ENCODE measurements at places on chromosomes 1 and 21.

DNA sequence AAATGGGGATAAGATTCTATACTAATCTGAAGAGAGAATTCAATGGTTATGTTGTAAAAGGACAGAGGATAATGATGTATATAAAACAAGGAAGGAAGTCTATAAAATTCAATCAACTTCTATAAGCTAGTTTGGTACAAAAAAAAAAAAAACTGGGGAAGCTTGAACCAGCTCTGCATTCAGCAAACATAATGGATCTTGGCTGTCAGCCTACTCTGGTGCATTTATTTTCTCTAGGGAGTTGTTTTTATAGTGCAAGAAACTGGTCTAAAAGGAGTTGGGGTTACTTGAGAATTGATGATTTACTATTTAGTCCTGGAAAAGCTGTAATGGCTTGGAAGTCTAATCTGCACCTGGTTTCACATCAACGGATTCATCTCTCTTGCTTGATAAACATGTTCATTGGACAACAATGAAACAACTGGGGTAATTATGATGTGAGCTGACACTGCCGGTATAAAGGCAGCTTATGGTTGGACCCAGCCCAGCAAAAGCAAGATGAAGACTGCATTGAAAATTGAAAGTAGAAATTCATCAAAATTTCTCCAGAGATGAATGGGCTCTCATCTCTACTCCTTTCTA lies 199.4 kb upstream of the NRIP1 start:
- no peak for DNase-seq

DNA sequence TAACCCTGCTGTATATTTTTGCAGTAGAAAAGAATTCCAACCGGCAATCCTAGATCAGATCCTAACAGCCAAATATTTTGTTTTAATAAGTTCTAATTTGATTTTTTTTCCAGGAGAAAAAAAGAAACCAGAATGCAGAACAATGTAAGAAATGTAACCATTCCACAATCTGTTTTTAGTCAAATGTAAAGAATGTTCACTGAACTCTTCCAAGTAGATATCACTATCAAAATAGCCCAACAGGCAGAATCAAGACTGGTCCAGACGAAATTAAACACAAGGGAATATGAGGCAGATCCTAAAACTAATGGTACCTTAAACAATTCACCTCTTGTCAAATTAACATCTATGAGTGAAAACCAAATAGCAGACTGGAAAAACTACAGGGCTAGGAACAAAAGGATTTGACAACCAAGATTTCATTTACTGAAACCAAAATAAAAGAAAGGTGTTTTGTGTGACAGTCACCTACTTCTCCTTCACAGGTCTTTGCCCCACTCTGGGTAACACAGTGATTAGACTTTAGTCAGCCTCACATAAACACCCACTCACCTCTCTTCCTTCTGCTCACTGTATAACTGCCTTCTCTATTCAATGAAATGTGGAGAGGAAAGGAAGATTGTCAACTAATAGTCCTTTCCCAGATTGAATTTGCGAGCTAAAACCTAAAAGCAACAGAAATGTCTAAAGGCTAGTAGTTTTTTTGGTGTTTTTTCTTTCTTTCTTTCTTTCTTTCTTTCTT lies 137.9 kb downstream of the FAF1 start:
- DNase-seq: no peak

GRCh38 chr1:167555971-167556714 lies 2.6 kb upstream of the CREG1 start:
- peak; percentile 71 for DNase-seq

- no peak for DNase-seq
Measured at GRCh38 chr1:26452459-26453183, 19.6 kb upstream of the HMGN2 start.

DNA sequence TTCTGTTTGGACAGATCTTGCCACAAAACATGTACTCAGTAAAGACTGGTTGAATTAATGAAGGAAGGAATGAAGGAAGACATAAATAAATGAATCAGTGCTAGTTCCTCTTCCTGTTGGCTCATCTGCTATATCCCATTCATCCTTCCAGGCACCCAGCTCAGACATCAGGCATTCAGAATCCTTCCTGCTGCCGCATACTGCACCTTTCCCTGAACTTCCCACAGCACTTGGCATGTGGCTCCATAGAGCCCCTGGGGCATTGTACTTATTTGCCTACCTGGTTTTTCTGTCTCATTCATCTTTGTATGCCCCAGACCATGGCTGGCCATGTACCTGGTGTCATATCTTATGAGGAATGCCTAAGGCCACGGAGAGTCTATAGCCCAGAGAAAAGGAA lies 34.4 kb upstream of the ZNF648 start:
- DNase-seq: no peak

GRCh38 chr1:1228596-1229321 lies 3.0 kb downstream of the SDF4 start:
- DNase-seq: no peak

- no peak for DNase-seq
Measured at GRCh38 chr21:37473491-37473890, 106.9 kb downstream of the DYRK1A start.

- DNase-seq: peak; percentile 83
Measured at GRCh38 chr1:231803353-231803752, 176.8 kb downstream of the DISC1 start.

GRCh38 chr1:17515902-17516301 lies 23.6 kb upstream of the ARHGEF10L start:
- no peak for DNase-seq

DNA sequence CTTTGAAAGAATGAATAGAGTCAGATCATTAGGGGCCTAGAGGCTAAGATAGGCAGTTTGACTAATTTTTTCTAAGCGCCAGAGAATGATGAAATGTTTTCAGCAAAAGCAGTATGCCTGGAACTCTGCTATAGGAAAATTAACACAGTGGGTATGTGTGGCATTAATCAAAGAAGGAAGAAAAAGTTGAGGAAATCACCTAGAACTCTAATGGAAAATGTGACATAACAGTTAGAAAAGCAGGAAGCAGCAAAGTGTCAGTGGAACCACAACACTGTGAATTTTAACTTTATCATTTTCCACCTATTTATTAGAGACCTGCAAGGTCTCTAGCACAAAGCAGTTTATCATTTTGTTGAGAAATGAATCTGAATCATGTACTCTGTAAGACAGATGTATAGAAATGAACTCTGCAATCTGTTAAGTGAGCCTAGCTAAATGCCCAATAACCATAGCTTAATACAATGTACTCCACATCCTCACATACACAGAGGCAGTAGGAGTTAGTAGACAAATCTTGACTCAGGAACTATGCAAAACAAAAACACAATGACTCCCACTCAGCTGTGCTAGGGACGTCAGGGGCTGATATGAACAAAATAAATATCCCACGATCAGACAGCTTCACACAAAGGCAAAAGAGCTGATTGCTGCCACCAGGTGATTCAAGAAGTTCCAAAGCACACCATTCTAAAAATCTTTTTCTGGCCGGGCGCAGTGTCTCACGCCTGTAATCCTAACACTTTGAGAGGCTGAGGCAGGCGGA lies 500.7 kb upstream of the NFIA start:
- peak; percentile 10 for DNase-seq

Data from inflammatory macrophage treated with lipopolysaccharide for 1 hour (primary cell).